SJSA1 (cell line): ENCODE measurements at places on chromosomes 12 and 14.

DNA sequence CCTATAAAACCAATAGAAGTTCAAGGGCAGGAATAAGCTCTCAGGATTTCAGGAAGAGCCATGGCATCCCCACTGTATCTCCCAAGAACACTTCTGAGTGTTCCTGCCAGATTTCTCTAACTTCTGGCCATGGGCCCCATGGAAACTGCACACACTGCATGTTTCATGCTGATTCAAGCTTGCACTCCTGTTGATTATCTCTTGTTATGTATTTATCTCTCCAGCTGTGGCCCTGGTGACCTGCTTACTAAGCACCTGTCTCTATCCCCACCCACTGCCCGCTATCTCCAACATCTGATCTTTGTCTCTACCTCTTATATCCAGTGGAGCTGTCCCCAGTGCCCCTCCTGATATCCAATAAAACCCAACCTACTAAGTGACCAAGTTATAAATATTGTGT is 285.3 kb downstream of the PDZRN4 start:
- no peak for DNase-seq

- DNase-seq = no peak
Measured at GRCh38 chr14:70964492-70964891, 57.2 kb downstream of the PCNX1 start.

DNA sequence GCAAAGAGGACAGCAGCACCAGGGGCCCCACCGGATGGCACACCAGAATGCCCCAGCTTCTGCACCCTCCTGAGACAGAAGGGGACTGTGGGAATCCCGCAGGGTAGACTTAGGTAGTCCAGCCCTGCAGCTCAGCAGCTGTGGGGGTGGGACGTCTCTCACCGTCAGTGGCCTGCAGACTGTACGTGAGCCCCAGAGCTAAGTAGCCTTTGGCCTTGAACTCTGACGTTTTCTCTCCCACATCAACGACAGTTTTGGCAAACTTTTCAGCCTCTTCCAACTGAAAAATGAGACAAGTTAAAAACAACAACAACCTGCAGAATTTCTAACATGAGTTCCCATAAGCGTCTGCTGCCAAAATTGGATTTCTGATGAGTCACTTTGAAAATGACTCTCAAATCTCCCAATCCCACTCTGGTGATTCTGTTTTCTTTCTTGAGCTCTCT is 161.4 kb downstream of the TTC7B start:
- DNase-seq = no peak

- DNase-seq = no peak
Measured at GRCh38 chr12:117076410-117077372, 22.5 kb downstream of the TESC start.

GRCh38 chr14:75249251-75249957 is 29.2 kb upstream of the FOS start:
- DNase-seq = no peak

DNA sequence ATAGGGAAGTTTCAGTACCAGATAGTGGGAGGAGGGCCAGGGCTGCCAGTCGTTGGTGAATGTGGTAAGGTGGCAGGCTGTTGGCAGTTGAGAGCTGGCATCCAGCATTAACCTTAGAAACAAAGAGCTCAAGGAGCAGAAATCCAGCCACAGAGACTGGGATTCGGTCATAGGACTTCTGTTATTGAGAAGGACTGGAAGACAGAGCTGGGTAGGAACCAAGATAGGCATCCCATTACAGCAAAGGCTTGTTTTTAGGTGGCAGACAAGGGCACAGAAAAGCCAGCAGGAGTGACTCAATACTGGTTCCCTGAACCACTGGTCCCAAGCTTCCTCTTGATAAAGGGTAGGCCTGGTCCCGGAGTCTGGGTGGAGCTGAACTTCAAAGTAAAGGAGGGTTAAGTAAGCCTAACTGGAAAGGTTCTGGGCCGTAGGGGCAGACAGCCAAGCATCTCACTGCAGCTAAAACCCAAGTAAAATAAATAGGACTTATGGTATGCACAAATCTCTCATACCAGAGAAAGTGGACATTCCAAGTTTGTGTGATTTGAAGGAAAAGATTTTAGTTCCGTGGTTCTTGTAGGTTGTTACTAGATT is 147.9 kb downstream of the ETV6 start:
- peak; percentile 94 for DNase-seq

DNA sequence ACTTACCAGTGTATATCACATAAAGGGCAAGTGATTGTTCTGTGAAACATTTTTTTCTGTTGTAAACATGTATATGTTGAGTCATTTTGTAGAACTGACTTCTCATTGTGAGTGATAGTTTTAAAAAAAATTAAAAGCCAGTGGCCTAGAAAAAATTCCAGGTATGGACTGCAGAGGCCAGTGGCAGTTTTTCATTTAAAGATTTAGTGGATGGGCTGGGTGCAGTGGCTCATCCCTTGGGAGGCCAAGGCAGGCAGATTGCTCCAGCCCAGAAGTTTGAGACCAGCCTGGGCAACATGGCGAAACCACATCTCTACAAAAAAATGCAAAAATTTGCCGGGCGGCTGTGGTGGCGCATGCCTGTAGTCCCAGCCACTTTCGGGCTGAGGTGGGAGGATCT is 84.7 kb upstream of the MDM1 start:
- DNase-seq = no peak

DNA sequence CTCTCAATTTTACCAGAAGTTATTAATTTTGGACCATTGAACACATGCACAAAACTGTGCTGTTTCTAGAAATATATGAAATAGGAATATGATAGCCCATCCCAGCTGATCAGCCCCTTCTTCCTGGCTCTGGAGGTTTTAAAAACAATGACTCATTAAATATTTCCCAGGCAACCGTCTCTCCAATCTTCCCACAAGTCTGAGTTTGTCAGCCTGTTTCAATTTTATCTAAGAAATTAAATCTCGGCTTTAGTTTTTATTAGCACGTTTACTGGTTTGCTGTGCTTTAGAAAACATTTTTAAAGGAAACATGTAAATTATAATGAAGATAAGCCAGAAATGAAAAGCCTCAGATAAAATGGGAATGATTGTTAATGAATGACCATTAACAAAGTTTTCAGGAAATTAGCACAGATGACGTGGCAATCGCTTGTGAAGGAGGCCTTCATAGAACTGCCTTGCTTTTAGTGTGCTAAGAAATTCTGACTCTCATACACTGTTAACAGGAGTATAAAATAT is 89.3 kb upstream of the RAP1B start:
- DNase-seq = no peak

DNA sequence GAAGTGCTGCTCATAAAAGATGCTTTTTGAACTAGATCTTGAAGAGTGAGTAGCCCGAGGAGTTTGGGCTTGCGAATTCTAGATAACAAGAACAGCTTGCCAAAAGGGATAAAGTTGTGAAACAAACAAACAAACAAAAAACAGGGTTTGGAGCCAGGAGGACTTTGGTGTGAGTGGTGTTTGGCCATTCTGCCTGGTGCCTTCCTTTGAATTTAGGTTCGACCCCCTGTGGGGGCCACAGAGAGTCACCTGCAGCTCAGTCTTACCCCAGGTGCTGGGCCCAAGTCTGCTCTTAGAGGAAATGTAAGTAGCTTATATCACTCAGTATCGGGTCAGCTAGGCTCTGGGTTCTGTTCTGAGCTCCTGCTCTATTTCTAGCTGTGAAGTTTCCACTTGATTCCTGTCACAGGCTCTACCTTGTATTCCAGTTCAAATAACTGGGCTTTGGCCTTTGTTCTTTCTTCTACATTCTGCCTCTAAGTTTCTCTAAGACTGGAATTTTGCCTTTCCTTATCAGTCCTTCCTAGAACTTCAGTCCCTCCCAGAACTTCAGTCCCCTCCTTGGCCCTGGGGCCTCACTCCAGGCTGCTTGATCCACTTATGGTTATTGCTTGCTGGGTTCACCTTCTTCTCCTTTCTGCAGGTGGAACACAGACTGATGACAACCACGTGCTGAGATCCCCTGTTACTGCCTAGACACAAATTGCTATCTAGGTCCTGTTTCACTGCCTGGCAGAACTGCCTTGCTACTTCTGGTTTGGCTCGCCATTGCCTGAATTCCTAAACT is 20.5 kb upstream of the DUSP6 start:
- no peak for DNase-seq

- no peak for DNase-seq
Measured at GRCh38 chr12:43848226-43848507, 12.3 kb downstream of the TMEM117 start.

DNA sequence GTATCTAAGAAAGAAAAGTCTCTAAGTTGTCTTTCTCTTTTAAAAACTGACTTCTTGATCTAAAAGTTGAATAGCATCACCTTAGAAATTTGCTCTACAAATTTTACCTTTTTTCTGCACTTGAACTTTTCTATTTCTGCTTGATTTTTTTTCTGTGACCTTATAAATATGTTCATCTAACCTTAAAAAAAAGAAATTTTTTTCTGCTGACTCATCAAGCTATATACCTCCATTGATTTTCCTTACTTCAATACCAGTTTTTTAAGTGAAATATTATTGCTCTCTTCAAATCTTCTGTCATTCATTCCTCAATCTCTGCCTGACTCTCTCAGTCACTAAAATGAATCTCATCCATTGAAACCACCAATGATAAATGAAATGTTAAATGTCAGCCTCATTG is 910.1 kb downstream of the GALC start:
- no peak for DNase-seq

GRCh38 chr14:24317141-24317928 is 6.0 kb downstream of the LTB4R start:
- no peak for DNase-seq

- no peak for DNase-seq
Measured at GRCh38 chr12:40560848-40561247, 131.4 kb upstream of the CNTN1 start.

- no peak for DNase-seq
Measured at GRCh38 chr12:91052026-91052425, 5.8 kb downstream of the KERA start.

DNA sequence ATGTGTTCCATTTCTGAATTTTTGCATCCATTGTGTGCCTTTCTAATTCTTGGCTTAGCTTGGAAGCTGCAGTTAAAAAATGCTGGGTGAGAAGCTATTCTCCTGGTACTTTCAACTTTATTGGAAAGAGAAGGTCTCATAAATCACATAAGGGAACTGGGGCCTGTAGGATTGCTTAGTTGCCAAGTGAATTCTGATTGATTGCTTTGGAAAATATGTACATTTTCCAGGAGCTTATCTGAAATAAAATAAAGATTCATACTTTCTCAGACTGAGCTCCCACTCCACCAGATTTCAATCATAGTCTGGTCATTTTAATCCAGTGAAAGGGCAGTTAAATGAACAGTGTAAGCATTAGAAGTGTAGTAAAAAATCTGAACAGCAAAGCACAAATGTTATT is 50.0 kb upstream of the PRICKLE1 start:
- DNase-seq = no peak

DNA sequence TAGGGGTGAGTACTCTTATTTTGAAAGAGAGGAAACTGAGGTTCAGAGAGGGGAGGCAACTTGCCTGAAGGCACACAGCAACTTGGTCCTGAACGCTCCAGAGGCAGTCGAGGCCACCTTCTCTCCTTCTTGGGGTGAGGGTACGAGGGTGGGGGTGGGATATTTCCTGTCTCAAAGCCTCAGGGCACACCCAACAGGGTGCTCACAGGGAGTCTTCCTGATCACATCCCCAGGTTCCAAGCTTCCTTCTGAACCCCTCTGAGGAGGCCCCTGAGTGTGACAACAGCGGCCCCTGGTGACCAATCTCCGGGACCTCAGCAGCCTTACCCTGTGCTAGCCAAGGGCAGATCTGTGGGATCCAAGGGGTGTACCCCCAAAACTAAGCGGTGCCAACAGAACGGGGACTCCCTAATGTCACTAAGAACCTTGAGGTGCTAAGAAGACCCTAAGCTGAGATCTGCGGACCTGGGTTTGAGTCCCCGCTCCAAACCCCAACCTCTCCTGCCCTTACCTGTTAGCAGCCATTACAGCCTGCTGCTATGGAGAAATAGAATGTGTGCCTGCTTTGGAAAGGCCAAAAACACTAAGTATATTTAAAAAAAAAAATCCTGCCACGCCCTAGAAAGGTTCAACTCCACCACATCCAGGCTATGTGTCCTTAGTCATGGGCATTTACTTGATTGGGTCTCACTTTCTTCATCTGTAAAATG is 57.9 kb downstream of the TRPV4 start:
- DNase-seq = peak; percentile 71

GRCh38 chr12:9651265-9651729 is 18.2 kb upstream of the CLEC2D start:
- DNase-seq = peak; percentile 55

DNA sequence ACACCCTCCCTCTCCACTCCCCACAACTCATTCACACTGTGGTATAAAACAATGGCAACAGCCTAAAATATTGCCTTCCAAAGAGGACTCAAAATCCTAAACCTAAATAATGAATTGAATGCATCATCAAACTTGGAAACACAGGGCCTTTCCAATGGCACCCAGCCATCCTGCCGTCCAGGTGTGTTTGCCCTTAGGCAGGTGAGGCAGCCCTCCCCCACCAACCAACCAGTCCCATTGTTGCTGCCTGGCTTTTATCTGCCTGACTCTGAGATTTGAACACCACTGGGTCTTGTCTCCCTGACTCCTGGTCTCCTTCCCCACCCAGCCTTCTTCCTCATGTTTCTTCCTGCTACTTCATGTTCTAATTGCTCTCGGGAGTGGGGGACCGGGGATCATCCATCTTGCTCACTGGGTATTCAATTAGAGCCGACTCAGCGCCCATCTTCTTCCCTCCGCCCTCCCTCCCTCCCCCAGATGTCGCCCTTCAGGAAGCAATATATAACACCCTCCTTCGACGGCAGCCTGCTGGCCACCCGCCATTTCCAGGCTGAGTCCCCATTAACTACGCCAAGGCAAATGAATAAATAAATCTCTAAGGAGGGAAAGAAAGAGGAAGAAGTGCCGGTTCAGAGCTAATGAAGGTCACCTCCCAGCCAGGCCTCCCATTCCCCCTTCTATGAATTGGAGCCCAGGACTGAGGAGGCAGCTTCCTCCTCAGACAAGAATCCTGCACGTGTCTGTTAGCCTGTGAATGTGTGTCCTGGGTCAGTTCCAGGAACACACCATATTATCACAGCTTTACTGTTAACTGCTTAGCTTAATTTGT is 36.3 kb upstream of the NTF3 start:
- DNase-seq = no peak

GRCh38 chr14:61518403-61518802 is 176.9 kb upstream of the HIF1A start:
- DNase-seq = no peak

DNA sequence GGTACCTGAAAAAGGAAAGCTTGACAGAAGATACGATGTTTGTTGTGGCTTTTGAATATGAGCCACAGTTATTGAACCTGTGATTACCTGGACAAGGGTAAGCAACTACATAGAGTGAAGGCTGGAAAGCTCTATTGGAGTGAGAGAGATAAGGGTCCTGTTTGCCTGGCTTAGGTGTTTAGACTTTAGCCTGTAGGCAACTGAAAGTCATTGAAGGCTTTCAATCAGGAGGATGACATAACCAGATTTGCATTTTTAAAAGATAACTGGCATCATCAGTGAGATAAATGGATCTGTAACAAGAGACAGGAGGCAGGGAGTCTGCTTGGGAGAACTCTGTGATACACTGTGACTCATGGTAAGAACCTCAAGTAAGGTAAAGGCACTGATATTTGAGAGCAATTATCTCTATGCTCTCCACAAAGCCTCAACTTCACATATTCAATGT is 128.9 kb upstream of the SOX5 start:
- no peak for DNase-seq

- no peak for DNase-seq
Measured at GRCh38 chr14:102227184-102227964, 77.6 kb downstream of the MOK start.

- no peak for DNase-seq
Measured at GRCh38 chr12:93889516-93890212, 212.5 kb downstream of the CRADD start.

GRCh38 chr14:36443374-36443773 is 76.7 kb downstream of the NKX2-1 start:
- DNase-seq = no peak

- DNase-seq = no peak
Measured at GRCh38 chr12:68614769-68615168, 4.1 kb downstream of the RAP1B start.
